ENCODE measurements at places on chromosomes 12 and 14.

- no peak for DNase-seq
These were observed at the start of gene SPX for GRCh38 chr12:21526053-21526452. Gene SPX, plus strand, starts transcription at chr12:21526296. Its CDS starts 177 bp downstream, at chr12:21526473.

DNA sequence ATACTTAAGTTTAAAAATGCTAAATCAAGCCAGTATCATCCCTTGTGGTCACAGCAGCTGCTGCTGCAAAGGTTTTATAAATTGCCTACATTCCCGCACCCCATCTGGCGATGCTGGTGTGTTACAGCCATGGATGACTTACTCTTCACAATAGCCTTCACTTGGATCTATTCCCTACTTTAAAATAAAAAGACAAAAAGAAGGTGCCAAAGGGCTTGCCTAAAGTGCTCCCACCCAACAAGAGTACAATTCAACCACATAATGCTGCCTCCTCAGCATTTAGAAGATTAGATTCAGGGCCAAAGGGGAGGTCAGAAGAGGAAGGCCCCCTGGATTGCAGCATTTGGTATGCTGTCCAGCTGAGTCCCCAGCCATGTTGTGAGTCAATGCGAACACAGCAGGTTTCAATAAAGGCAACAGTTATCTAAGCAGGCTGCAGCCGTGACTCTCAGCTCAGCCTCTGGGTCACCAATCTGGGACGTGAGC lies 176.1 kb downstream of the DAD1 start:
- DNase-seq = no peak

- DNase-seq = no peak
These were observed 53.0 kb upstream of the CORO1C start for GRCh38 chr12:108784270-108784669.

GRCh38 chr12:128083132-128083729 lies 183.7 kb upstream of the TMEM132C start:
- DNase-seq = no peak

GRCh38 chr14:61622051-61622450 lies 73.3 kb upstream of the HIF1A start:
- no peak for DNase-seq
